ENCODE measurements at places on chromosomes 3 and 15.

- no peak for DNase-seq
These were observed 1.7 kb downstream of the TM4SF19 start for GRCh38 chr3:196336319-196337145.

- no peak for DNase-seq
These were observed 34.9 kb upstream of the POU1F1 start for GRCh38 chr3:87311309-87311708.

GRCh38 chr15:34304613-34305012 is 33.0 kb downstream of the SLC12A6 start:
- no peak for DNase-seq

DNA sequence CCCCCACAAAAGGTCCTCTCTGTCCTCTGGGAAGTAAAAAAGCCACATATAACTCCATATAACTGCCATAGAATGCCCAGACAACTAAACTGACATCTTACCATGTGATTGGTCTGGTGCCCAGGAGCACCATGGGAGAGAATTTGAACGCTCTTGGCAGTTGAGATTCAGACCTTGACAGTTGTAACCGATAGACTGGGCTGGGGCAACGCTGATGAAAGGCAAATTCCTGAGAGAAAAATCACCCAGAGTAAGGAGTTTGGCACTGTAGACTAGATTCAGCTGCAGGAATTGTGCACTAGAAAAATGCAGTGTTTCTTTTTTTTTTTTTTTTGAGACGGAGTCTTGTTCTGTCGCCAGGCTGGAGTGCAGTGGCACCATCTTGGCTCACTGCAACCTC is 240.5 kb downstream of the SOX2 start:
- DNase-seq, result no peak

- no peak for DNase-seq
These were observed 509 bp upstream of the LRRC3B start for GRCh38 chr3:26621906-26622620.

DNA sequence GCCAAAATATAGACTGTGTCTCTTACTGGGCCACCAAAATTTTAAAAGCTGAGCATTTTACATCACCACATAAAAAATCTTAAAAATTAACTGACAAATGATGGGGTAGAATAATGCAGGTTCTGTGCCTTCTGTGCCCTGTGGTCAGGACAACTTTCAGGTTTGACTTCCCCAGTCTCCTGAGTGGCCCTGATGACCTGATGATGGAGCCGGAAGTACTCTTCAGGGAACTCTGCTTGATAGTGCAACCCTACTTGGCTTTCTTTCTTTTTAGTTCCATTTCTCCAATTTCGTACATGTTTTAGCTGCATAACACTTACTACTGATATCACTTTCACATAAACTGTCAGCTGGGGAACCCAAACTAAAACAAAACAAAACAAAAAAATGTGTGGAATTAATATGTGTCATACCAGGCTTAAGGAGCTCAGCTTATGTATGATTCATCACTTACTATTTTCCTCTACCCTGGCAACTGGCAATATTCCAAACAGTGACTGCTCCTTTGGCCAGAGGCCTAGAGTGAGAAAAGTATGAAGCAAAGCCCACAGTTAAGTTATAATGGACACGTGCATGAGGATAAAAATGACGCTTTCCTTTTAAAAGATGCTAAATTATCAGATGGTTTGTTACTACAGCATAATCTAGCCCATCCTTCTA is 194.3 kb downstream of the BCHE start:
- no peak for DNase-seq

DNA sequence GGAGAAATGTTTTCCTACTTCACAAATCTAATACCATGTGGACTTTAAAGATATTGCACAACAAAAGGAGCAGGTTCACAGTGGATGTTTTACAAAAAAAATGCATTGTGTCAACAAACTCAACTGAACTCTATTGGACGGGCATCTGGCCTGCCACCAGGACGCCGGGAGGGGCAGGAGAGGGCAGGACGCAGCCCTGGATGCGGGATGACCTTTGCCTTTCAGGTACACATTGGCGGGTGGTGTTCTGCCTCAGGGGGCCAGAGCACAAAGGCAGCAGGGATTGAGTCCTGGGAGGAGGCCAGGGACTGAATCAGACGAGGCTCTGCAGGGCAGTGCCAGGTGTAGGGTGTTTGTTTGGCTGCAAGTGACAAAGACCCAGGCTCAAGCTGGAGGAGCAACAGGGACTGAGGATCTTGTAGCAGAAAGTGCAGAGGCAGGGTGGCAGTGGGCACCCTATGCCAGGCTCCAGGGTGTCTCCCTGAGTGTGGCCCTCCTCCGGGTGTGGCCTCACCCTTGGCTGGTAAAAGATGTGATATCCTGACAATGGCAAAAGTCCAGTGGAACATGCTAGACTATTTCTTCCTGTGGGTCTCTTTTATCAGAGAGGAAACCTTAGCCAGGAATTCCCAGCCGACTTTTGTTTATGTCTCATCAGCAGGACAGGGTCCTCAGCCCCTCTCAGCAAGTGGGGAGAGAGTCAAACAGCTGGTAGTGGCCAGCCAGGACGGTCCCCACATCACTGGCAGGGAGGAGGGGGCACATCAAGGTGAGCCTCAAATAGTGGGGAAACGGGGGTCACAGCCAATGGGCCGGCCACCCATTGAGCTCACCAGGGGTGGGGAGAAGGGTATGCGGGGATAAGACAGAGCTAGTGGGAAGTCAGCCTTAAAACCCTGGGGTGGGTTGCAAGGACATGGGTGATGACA is 29.7 kb upstream of the KLF13 start:
- no peak for DNase-seq

DNA sequence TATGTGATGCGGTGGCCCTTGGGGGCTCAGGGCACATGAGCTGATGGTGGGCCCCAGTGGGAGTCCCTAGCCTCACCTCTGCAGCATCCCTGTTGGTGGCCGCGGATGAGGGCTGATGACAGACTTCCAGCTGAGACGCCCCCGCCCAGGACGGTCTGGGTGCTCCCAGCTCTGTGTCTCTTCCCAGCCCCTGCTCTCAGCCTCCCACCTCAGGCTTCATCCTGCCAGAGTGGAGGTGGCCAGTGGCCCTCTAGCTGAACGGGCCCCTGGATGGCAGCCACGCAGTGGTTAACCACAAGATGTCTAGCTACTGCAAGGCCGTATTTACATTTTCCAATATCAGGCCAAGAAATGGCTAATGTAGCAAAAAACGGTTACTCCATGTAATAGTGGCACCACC is 205.3 kb upstream of the LINGO1 start:
- no peak for DNase-seq

GRCh38 chr3:189457201-189457607 is 174.0 kb upstream of the TP63 start:
- DNase-seq, result no peak

DNA sequence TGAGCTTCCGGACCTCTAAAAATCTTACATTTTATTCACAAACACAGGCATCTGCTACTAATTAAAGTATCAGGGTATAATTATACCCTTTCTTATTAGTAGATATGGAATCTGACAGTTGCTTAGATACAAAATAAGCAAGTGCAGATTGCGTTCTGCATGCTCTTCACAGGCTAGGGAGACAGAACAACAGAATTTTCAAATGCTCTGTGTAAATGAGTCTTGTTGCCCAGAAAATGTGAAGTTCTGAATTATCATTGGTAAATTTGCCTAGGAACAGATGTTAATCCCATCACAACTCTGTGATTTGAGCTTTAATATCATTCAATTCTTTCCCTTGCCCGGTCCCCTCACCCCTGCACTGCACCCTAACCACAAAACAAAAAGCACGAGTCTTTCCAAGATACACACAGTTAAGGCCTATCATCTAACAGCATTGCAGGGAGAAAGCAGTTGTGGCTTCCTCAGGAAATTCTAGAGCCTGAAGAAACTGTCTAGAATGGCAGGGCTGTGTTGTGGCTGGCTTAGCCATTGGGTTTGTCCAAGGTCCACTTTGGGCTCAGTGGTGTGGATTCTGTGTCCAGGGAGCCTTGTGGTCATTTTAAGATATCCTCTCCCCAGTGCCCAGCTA is 119.8 kb downstream of the PDCD6IP start:
- DNase-seq, result no peak

DNA sequence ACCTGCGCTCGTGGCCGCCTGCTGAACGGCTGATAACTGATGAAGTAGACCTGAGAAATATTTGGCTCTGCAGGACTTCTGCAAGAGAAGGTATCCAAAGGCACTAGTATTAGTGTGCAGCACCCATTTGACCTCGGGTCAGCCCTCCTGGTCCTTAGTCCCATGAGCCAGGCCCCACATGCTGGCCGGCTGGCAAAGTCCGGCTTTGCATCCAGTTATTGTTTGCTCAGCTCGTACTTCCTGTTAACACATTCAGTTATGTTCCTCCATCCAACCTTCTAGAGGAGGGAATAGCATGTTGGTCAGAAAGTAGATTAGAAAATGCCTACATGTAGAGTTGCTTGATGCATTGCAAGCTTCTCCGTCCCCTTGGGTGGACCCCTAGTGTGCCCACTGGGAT is 385.7 kb upstream of the RGMA start:
- DNase-seq, result no peak

DNA sequence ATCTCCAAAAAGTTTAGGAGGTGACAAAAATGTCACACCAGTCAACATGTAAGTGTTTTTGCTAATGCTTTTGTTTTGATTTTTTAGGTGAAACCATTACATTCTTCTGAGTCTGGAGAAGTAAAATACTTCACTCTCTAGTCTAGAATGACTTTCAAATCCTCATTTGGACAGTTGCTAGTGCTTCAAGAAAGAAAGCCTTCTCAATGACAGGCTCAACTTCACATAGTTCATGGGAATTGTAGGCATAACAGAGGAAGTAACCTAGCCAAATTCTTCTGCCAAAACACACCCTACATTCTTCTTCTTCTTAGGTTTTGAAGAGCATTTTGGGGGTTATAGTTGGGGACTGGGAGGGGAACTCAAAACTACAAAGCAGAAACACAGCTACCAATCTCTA is 29.4 kb upstream of the HEG1 start:
- no peak for DNase-seq

GRCh38 chr3:11570789-11571495 is 72.8 kb downstream of the VGLL4 start:
- DNase-seq, result no peak

GRCh38 chr15:25406846-25407245 is 32.0 kb downstream of the UBE3A start:
- no peak for DNase-seq

Measured in activated gamma-delta T cell treated with Interleukin-2 at 50 U/mL for 16 hours (primary cell).